Activated B cell treated with CpG ODN at 0.5 μM for 24 hours (primary cell): ENCODE measurements at places on chromosomes 6 and 20.

GRCh38 chr6:166743406-166744222 is 116.6 kb upstream of the RPS6KA2 start:
- no peak for DNase-seq

- DNase-seq, result no peak
These were observed 47.3 kb downstream of the ITCH start for GRCh38 chr20:34410336-34410735.

DNA sequence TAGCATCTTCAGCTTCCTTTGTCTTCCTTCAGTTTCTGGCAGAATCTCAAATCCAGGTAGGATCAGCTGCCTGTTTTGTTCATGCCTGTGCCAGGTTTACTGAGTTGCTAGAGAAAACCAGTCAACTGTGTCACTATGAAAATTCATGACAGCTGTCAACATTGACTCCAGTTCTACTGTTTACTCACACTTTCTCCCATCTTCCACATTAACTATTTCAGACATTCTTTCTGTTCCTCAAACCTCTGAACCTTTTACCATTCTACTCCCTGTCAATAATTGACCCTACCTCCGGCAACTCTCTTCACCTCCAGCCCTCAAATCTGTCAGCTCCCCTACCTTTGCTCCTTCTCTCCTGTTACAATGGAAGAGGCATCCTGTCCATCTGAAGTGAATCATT is 8.5 kb downstream of the ENPP4 start:
- no peak for DNase-seq

DNA sequence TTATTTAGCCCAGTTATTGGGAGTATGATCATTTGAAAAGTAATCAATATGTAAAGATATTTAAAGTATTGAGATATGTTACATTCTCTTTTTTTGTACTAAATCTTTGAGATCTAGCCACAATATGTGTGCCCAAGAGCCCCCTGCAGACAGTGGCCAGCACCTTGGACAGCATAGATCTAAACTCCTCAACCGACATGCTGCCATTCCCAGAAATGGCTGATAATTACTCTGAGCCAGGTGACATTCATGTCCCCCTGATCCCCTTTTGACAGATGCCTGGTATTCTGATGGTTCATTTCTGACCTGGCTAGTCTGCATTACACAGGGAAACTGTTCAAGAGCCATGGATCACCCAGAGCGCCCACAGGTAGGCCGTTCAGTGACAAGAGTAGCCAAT is 177.1 kb downstream of the ZDHHC14 start:
- DNase-seq, result no peak

GRCh38 chr6:11626356-11626755 is 88.8 kb downstream of the TMEM170B start:
- DNase-seq, result no peak

- no peak for DNase-seq
These were observed 29.0 kb upstream of the SCUBE3 start for GRCh38 chr6:35184580-35185301.

- no peak for DNase-seq
These were observed 46.4 kb downstream of the PTPRA start for GRCh38 chr20:2919518-2920245.

DNA sequence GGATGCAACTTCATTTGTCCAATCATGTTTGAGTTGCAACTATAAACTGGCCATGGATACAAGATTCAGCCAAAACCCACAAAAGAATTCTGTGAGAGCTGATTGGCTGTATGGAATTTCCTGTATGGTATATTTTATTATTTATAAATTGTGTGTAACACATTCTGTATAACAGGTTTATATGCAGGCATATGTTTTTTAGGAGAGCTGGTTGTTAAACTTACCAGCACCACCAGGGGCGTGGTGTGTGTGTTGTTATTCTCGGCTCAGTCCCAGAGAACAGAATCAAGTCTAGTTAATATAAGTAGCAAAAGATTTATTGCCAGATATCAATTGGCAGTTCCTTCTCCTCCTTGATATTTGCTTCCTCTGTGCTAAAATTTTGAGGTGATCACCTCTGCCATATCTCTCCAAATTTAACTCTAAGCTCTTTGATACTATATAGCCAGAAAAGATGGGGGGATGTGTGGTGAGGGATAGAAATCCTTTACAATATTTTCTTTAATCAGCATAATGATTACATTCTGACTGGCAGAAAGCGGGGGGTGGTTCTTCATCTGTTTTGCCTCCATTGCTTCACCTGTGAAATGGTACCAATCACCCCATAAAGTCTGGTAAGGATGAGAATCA is 22.9 kb downstream of the CNBD2 start:
- no peak for DNase-seq

DNA sequence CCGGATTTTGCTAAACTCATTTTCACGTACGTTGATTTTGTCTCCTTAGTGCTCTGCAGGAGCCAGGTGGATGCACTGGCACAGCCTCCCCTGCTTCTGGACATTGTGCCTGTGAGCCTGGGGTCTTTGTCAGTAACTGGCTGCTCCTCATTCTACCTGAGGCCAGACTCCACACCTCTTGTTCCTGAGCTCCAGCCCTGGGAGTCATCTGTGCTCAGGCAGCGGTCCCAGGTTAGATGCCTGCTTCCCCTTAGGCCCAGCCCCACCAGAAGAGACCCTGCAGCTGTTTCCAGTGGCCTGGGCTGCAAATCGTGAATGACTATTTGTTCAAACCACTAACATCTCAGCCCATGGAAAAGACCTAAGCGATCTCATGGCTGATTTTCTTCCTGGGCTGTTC is 129.1 kb downstream of the ERMARD start:
- DNase-seq, result no peak

- DNase-seq, result no peak
These were observed 650 bp upstream of the TTK start for GRCh38 chr6:80003826-80004172.

DNA sequence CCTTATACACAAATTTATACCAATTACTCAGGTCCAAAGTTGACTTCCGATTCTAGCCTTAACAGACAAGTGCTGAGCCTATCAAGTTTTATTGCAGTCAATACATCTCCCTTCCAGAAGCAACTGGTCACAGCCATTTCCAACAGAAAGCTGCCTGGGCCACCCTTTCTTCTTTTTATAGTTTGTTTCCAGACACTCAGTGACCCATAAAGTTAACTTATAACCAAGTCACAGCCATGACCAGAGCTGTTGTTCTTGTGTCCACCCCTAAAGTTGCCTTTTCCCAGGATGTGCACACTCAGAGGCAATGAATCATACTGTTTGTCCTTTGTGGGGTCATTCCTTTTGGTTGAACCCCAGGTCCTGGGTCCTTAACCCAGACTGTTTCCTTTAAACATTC is 89.9 kb downstream of the CD83 start:
- DNase-seq, result no peak

DNA sequence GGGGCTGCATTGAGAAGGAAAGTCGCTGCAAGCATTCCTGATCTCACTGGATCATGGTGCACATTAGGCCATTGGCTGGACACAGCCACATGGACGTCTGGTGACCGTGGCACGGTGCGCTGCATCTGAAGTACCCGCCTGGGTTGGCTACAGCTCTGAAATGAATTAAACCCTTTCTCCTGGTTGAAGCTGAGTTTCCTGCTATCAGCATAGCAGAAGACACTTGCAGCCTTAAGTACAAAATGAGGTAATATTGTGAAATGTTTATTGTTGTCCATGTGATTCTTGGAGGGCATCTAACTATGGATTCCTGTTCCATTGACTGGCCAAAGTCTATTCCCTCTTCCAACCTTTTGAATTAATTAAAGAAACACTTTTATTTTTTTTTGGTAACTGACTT is 89.8 kb upstream of the ADTRP start:
- DNase-seq, result no peak

DNA sequence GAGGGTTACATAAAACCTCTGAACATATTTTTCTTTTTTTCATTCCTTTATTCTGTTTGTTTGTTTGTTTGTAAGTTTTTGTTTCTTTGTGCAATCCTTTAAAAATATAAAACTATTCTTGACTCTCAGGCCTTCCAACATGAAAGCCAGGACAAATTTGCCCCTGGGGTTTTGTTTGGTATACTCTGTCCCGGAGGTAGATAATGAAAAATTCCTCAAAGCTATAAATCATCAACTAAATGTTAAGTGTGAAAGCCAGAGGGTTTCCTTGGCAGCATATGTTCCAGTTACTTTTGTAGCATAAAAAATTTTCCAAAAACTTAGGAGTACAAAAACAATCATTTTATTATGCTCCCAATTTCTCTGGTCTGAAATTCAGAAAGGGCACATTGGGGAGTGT is 1084.3 kb upstream of the GJE1 start:
- DNase-seq, result no peak

DNA sequence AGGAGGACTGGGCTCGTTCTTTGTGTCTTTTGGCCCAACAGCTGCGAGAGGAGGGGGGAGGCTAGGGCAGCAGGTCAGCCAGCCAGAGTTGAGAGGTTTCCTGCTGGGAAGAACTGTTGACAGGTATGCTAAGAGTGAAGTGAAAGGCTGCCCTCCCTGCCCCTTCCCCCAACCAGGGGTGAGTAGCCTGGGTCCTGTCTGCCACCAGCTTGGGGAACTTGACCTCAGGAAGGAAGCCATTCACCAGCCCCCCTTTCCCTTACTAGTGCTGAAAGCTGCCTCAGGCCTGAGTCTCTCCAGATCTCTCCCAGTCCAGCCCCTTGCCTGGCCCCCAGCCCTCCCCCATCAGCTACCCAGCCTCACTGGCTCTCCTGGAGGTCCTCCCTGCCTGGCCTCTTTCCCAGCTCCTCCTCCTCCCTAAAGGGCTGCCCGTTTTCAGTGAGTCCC is 20.7 kb upstream of the ZNF76 start:
- no peak for DNase-seq

- DNase-seq, result no peak
These were observed 13.8 kb upstream of the BMP7 start for GRCh38 chr20:57280221-57280620.

DNA sequence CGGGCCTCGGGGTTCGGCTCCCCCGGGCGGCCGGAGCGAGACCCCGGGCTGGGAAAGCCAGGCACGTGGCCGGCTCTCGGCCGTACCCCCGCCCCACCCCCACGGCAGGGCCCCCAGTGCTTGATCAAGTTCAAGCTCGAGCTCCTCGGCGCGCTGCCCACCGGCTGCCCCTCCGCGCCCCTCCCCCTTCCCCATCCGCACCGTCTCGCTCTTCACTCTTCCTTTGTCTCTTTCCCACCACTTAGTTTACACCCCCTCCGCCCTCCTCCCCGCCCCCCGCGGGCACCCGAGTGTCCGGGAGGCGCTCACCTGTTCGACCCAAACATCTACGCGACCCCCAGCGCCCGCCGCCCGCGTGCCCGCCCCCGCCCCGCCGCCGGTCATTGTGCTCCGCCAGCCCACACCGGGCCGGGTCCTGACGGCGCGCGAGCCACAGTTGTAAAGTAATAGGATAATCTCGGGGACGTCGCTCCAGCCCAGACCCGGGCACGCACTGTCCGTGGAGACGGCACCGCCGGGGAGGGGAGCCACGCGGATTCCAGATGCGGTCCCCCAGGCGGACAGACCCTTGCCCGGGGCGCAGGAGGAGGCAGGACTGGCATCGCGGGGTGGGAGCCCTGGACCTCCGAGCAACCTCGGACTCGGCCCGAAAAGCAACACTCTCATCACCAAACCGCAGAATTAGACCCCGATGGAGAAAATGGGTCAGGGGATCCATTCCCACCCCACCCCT is 100.7 kb downstream of the NOL4L start:
- peak; percentile 34 for DNase-seq

DNA sequence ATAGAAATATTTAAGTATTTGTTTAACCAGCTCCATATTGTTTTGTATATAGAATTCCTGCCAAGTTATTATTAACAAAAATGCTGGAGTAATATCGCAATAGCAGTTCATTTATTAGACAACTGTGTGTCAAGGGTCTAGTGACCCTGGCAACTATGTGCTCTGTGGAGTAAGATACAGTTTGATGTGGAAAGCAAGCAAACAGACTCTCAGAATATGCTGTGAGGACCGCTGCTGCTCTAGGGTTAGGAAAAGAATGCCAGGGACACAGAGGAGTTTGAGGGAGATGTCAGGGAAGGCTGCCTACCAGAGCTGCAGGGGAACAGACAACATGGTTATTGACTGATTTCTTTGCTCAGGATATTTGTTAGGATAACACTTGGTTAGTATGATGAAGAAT is 71.2 kb downstream of the HIVEP1 start:
- DNase-seq, result no peak

GRCh38 chr6:55082021-55082420 is 92.3 kb upstream of the HCRTR2 start:
- no peak for DNase-seq

GRCh38 chr20:37977786-37978185 is 55.5 kb downstream of the TTI1 start:
- no peak for DNase-seq

DNA sequence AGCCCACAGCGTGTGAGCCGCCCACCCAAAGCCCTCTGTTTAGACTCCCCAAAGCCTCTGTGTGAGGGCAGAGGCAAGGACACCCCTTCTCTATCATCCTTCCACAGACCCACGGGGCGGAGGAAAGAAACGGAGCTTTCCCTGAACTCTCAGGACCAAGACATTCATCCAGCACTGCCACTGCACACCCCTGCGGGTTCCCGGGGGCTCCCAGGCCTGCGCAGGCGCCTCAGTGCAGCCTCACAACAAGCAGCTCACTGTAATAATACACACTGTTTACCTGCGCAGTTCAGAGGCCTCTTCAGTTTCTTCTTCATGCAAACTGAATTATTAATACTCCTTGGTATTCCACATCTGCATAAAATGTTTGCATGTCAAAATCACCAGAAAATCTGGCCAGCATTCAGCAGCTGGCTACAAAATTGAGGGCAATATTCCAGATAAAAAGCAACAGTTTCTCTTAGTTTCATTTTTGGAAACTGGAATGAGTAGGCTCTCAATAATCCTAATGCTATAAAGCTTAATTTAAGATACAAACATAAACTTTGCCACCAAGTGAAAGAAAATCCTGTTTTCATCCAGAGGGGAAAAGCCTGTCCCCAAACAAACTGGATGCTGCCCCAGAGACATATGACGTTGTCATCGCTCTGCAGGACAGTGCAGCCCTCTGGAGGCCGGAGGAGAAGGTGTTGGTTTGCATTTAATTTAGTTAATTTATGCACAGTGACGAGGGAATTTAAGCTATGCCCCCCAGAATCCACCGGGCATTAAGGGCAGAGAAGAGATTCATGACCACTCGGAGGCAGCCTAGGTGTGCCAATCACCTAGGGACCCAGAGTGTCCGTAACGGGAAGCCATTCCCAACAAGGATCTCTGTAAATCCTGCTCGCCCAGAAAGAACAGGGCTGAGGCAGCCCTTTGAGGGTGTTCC is 45.3 kb downstream of the NINL start:
- DNase-seq, result no peak

DNA sequence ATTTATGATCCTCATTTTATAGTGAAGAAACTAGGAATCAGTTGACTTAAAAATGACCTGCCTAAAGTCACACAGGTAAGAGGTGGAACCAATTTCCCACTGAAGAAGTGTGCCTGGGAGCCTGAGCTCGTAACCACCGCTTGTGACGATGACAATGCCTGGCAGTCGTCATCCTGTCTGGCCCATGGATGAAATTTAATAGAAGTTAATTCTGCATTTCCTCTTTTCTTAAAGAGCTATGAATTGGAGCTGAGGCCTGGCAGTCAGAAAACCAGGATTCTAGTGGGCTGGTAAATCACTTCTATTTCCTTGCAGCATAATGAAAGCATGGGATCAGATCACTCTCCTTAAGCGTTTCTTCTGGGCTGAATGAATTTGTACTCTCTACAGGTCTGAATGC is 200.0 kb upstream of the SGK1 start:
- DNase-seq, result no peak
